Stimulated activated CD8-positive, alpha-beta memory T cell treated with anti-CD3 and anti-CD28 coated beads, Interleukin-4, amount 100 ng/mL, for 1 hour (primary cell): ENCODE measurements at places on chromosomes 2 and 18.

- DNase-seq = no peak
These were observed 219.0 kb downstream of the ACTR3 start for GRCh38 chr2:114108824-114109416.

GRCh38 chr2:181170256-181170655 is 189.9 kb downstream of the UBE2E3 start:
- no peak for DNase-seq

DNA sequence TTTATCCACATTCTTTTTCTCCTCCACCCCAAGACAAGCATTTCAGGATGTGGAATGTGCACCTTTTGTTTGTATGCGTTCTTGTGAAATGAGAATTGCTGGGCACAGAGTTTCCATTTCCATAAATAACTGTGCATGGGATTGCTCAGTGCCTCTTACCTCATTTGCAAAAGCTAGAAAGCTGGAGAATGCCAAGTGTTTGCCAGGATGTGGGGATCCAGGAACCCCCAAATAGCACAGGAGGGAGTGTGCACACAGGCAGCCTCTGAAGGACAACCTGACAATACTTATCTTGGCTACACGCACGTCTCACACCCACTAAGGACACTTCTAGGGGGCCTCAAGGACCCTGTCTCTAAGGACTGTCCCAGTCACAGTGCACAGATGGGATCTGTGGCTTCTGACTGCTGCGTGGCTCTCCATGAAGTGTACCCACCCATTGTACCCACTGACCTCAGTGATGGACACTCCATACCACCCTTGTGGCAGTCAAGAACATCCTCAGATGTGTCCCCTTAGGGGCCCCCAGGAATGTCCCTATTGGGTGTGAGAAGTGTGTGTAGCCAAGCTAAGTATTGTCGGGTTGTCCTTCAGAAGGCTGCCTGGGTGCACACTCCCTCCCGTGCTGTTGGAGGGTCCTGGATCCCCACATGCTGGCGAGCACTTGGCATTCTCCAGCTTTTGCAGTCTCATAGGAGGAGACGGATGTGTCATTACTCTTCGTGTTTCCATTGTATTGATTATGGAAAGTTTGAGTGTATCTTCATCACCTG is 38.4 kb downstream of the CAPN13 start:
- no peak for DNase-seq

GRCh38 chr2:63737081-63737751 is 104.5 kb upstream of the UGP2 start:
- DNase-seq = no peak

DNA sequence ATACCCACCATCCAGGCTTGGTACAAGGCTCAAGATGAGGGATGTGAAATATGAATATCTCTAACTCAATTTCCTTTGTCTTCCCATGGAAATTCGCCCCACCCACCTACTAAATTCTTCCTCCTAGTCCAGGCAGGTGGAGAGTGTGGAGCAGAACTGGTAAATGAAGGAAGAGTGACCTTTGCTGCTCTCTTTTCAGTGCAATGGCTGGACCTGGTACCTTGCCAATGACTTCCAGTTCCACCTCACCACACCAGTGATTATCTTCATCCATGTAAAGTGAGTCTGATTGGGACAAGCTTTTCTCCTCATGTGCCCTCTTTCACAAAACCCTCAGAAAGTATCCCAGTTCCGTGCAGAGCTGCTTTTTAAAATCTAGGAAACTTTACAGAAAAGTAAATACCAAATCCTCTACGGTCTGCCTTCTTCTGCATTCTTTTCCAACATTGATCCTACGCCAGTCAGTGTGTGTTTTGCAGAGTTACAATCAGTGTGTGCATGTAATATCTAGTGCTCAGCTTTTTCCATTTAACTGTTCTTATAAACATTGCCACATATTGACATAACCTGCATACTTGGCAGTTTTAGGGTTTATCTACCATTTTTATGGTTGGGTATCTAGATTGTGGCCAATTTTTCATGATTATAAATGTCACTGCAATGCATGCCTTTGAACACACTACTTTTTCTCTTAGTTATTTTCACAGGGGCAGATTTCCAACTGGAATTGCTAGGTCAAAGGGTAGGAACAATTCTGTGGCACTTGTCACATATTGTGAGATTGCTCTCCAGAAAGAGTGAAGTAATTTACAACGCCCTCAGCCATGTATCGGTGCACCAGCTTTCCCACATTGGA is 86.5 kb upstream of the SEC11C start:
- DNase-seq = no peak

DNA sequence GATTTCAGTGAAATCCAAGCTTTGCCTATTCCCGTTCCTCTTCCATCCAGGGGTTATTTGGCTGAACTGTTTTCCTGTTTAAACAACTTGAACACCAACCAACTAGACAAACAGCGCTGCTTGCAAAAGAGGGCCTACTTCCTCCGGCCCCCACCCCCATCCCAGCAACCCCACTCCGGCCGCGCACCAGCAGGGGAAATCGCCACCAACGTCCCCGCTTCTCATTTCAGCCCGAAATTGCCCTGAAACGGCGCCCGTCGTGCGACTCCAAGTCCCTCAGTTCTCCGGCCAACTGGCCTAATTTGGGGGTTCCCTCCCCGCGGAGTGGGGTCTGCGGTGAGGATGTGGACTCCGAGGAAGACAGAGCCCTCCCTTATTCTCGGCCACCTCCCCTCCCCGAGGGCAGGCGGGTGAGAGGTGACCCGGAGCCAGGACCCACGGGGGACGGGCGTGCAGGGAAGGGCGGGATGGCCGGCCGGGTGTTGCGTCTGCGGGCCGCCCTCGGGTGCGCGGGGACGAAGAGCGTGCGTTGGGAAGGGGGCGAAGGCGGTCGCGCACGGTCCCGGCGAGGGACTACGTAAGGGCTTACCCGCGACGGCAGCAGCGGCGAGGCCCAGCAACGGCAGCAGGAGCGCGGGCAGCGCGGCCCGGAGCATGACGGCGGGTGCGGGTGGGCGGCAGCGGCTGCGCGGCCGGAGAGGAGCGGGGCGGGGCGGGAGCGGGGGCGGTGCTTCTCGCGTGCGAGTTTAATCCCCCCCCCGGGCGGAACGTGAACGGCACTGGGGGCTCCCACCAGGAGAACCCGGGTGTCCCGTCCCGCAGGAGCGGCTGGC is at the start of gene CD302:
Gene CD302, minus strand, starts transcription at position 666 of the 833 bp plus-strand sequence. Its CDS starts 10 bp downstream, at position 656.
- no peak for DNase-seq

GRCh38 chr18:4106407-4107033 is 348.6 kb downstream of the DLGAP1 start:
- no peak for DNase-seq

- no peak for DNase-seq
These were observed 280.5 kb downstream of the TCF4 start for GRCh38 chr18:55307505-55307904.

GRCh38 chr2:12884713-12885282 is 168.1 kb downstream of the TRIB2 start:
- no peak for DNase-seq

DNA sequence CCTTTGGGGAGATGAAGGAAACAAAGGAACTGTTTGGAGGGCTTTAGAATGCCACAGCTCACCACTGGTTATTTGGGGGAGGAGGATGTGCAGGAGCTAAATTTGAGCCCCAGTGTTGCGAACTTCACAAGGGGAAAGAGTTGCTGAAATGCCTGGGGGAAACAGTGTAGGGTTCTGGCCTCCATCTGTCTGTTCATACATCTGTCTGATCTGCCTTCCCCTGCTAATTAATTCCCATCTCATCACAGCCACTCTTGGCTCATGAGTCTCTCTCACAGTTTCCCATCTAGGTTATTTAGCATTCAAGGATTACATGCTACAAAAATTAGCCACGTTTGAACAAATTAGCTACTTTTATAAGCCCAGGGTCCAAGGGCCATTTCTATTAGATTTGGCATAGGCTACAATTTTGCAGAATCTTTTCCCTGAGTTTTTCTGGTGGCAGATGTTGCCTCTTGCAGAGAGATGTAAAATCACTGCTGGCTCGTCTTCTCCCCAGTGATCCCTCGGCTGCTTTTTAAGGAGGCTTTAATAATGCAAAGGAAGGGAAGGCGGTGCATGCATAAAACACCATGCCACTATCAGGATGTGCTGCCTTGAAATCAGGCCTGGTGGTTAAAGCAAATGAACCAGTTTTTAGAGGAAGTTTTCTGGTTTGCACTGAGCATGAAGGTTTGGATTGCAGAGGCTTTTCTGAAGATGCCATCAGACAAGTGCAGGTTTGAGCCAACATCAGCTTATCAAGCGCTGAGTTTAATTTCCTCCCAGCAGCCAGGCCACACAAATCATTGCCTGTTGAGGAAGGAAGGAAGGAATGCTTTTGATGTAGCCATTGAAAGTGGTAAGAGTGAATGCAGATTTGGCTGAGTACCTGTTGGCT is 35.0 kb downstream of the ADD2 start:
- no peak for DNase-seq

- no peak for DNase-seq
These were observed 559 bp downstream of the TMEM37 start for GRCh38 chr2:119431976-119432850.

GRCh38 chr2:171909266-171909665 is 13.0 kb upstream of the HAT1 start:
- DNase-seq = no peak
